ENCODE measurements at places on chromosomes 5 and 9.

GRCh38 chr5:5330728-5331452 is 91.6 kb upstream of the ICE1 start:
- no peak for DNase-seq

DNA sequence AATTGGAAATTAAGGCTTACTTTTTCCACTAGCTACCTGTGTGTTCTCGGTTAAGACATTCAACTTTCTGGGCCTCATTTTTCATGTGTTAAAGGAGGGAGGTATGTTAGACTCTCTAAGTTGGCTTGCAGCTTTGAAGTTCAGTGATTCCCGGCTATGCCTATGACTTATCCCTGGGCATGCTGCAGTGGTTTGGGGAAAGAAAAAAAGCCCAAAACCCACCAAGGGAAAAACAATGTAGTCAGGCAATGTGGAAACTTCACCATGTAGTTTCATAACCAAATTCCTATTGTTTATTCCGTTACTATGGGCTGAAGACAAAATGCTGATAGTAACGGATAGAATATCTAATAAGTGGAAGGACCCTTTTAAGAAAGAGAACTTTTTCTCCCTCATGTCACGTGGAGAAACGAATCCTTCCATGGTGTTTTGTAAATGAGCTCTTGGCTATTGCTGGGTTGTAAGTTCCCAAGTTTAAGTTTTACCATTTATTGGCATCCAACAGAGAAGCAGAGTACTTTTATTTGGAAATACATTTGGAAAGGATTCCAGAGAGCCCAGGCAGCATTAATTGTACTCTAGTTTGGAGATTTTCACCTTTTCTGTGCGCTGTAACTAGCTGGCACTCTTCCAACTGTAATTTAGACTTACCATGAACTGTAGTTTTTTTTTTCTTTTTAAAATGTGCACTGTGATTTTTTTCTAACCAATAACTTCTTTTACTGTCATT is 84.9 kb upstream of the MPDZ start:
- no peak for DNase-seq

DNA sequence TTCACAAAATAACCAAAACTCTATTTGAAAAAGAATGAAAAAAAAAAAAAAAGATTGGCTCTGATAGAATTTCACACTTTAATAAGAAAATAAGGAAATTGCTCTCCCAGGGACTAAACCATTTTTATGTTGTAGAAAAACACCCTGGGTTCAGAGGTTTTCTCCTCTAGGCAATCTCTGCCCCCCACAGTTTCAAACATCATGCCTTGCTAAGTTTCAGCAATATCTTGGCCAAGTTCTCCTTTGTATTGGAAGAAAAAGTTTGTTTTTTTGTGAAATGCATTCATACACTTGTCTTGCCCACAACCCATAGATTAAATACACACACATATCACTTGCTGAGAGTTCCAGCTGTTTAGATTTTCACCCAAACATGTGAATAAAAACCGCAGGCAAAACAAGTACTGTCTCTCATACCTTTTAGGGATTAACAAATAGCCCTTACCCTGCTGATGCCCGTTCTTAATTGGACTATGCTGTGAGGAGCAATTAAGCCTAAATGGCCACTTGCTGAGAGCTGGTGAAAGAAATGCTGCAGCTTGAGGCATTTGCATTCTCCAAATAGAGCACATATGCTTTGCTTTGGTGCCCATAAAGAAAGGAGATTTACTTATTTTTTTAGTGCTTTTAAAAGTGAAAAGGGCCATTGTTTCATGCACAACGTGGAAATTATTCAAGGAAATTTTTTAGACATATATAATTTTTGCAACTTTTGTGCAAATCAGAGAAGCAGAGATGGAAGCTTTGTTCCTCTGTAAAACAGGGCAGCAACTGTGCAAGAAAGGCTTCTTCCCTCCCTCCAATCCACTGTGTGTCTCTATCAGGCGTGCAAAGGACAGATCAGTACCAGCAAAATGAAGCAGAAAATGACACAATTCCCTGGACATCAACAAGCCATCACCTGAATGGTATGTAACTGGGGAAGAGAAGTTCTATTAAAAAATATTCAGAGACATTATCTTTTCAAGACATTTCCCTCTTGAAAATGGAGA is 262.4 kb upstream of the KIF2A start:
- no peak for DNase-seq

GRCh38 chr9:114112778-114113584 is 13.9 kb upstream of the KIF12 start:
- DNase-seq, result no peak

- no peak for DNase-seq
These were observed 207.7 kb downstream of the PIK3R1 start for GRCh38 chr5:68423154-68423811.

DNA sequence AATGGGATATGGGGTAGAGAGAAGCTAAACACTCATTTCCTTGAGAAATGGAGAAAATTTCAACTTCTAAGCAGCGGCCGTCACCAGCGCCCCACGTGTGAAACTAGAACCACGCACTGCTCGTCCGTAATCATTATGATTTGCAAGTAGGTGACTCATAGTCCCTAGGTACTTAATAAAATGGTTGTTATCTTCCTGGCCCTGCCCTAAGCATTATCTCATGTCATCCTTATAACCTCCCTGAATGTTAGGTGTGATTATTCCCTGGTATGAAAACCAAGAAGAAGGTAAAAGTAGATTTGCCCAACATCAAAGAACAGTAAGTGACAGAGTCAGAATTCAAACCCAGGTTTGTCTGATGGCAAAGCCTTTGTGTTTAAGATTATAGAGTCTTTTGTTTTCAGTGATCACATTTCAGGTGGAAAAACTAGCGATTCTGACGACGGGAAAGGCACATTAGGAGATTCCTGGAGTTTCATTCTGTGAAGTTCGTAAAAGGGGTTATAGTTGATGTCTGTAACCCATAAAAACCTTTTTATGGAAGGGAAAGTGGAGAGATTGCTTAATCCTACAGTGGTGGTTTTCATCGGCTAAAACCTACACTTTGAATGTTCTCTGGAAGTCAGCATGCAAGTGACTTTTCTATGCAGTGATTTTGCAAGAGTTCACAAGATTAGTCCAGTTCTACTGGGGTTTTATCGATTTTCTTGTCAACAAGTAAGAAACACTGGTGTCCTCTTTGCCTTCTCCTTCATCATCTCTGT is 202.9 kb upstream of the WWC1 start:
- no peak for DNase-seq

DNA sequence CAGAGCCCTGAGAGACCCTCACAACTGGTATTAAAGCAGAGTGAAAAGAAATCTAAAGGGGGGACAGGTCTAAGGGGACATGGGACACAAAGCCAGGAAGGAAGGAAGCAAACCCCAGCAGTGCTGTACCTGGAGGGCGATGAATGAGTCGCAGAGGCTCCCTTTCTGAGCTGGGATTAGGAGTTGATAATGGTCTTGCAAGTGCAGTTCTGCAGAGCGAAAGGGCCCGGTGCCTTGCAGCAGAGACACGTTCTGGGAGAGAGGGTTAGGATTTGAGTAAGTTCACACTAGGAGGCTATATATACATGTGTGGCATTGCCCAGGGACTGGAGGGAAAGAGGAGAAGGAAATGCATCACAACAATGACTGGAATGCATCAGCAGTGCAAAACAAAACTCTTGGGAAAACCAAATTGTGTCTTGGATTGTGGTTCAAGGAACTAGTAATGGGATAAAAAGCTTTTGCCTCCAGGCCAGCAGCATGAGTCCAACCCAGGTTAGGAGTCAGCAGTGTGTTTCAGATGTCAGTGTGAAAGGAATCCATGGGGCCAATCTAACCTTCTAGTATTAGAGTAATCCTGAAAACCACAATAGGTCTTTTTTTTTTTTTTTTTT is 38.8 kb upstream of the LIFR start:
- DNase-seq, result peak; percentile 34

All from amniotic stem cell (primary cell).